ENCODE measurements at places on chromosomes 11 and 22. TPM values are rescaled to one million over a fixed set of nuclear protein-coding genes. Genes with fewer than 3 reads are reported as not detected.

The SSH3 gene
- 6.1 TPM for total RNA-seq

The SCGB1A1 gene
- not detected for total RNA-seq

The BARX2 gene
- total RNA-seq: not detected

The CEND1 gene
- total RNA-seq: 1.3 TPM

The BRSK2 gene
- total RNA-seq: 0.71 TPM

The TPBGL gene
- total RNA-seq: 0.13 TPM

The CSF2RB gene
- total RNA-seq: 0.04 TPM

The MPEG1 gene
- total RNA-seq: not detected

The GTF2H1 gene
- 64.0 TPM for total RNA-seq

The PEX16 gene
- 32.1 TPM for total RNA-seq

The IL17REL gene
- not detected for total RNA-seq

The MYEOV gene
- 0.23 TPM for total RNA-seq

The MPZL2 gene
- total RNA-seq: 6.1 TPM

The LMO2 gene
- total RNA-seq: not detected

The PRRG4 gene
- 0.76 TPM for total RNA-seq

The MMP11 gene
- total RNA-seq: 0.74 TPM

The RIC3 gene
- 8.0 TPM for total RNA-seq

The ACTN3 gene
- 0.23 TPM for total RNA-seq

The NAALAD2 gene
- total RNA-seq: not detected

The MISFA gene
- 0.88 TPM for total RNA-seq

The SIDT2 gene
- total RNA-seq: 12.7 TPM

The MMP7 gene
- total RNA-seq: not detected

The LINC01488 gene
- not detected for total RNA-seq

The SAA4 gene
- not detected for total RNA-seq

The TMEM121B gene
- total RNA-seq: 0.13 TPM

The TMEM25 gene
- 9.6 TPM for total RNA-seq

The OR6X1 gene
- not detected for total RNA-seq

The YAP1 gene
- total RNA-seq: 0.11 TPM

The CCDC15 gene
- 3.8 TPM for total RNA-seq

The RASD2 gene
- 0.11 TPM for total RNA-seq

The HPX gene
- not detected for total RNA-seq

The GSTP1 gene
- 491 TPM for total RNA-seq

The LRRC32 gene
- total RNA-seq: 4.5 TPM

The SLC1A2 gene
- not detected for total RNA-seq

The CARNS1 gene
- 1.9 TPM for total RNA-seq

The OR2AG2 gene
- total RNA-seq: not detected

The ZC3H12C gene
- 2.3 TPM for total RNA-seq

The MMP8 gene
- total RNA-seq: not detected

The RASL10A gene
- 0.78 TPM for total RNA-seq

The GSTT2 gene
- not detected for total RNA-seq

The C11orf16 gene
- total RNA-seq: not detected

The STK33 gene
- total RNA-seq: 2.5 TPM

The TSPAN32 gene
- total RNA-seq: 2.8 TPM

The IGLL1 gene
- not detected for total RNA-seq

The CCDC117 gene
- total RNA-seq: 23.5 TPM

The TYR gene
- total RNA-seq: not detected

The CALCB gene
- 1.6 TPM for total RNA-seq

The CD3E gene
- 491 TPM for total RNA-seq

The MUC2 gene
- total RNA-seq: not detected

The JAM3 gene
- total RNA-seq: 15.0 TPM

The SCN4B gene
- 0.29 TPM for total RNA-seq

The MRTFA gene
- 33.4 TPM for total RNA-seq

The RIMBP3B gene
- 0.46 TPM for total RNA-seq

The MUC6 gene
- not detected for total RNA-seq

The APOL3 gene
- total RNA-seq: 33.2 TPM

The DDTL gene
- total RNA-seq: not detected

The APOC3 gene
- not detected for total RNA-seq

The NRGN gene
- total RNA-seq: 6.4 TPM
